ENCODE measurements at places on chromosomes 13 and 19. TPM values are rescaled to one million over a fixed set of nuclear protein-coding genes. Genes with fewer than 3 reads are reported as not detected.

DNA sequence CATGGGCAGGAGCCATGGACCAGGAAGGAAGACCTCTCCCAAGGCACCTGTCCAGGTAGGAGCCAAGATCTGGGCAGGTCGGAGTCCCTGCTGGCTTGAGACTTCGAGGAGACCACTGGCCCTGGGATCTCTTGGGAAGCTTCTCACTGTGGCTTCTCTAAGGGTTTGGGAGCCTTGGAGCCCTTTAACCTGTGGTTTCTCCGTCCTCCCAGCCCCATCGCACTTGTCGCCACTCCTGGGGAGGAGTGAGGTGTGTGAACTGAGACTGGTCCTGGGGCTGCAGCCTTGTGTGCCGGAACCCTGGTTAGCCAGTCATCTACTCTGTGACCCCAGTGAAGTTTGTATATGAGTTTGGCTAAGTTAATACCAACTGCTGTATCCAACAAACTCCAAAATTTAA lies 8.2 kb downstream of the ZNF805 start:
- H3K36me3 ChIP-seq: peaks cover 78% of the 10 kb centered on the region
- no peaks in the 10 kb centered on the region for H3K4me1 ChIP-seq
- H3K27me3 ChIP-seq: no peaks in the 10 kb centered on the region
- DNase-seq: no peak
- no peak overlapping the region for H3K27ac ChIP-seq

- H3K27me3 ChIP-seq: no peaks in the 10 kb centered on the region
- peak overlapping the region; percentile 82 for H3K27ac ChIP-seq
- no peak for DNase-seq
- peaks cover 4% of the 10 kb centered on the region for H3K36me3 ChIP-seq
- peaks cover 26% of the 10 kb centered on the region for H3K4me1 ChIP-seq
Measured at GRCh38 chr19:5927441-5927821, 13.4 kb downstream of the CAPS start.

- H3K27ac ChIP-seq: no peak overlapping the region
- no peaks in the 10 kb centered on the region for H3K4me1 ChIP-seq
- H3K4me3 ChIP-seq: no peak overlapping the region
Measured at GRCh38 chr13:51683597-51683996, 99.3 kb downstream of the WDFY2 start.

GRCh38 chr19:8506402-8506957 lies 4.0 kb upstream of the PRAM1 start:
- H3K4me1 ChIP-seq: peaks cover 13% of the 10 kb centered on the region
- no peaks in the 10 kb centered on the region for H3K27me3 ChIP-seq
- no peaks in the 10 kb centered on the region for H3K36me3 ChIP-seq
- peak overlapping the region; percentile 48 for H3K4me3 ChIP-seq
- no peak overlapping the region for H3K27ac ChIP-seq

DNA sequence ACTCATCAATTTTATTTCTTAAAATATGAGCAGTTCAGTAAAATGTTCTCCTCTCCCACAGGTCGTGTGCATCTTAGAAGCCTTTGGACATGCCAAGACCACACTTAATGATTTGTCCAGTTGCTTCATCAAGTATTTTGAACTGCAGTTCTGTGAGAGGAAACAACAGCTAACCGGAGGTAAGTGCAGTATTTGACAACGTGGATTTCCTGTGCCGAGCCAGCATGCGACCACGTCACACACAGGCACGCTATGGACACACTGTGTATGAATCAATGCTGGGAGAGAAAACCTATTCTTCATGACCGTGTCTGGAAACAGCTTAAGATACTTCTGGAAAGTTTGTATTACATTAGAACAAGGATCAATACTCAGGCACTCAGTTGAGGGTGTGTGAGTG lies 268.5 kb downstream of the MYO16 start:
- DNase-seq: no peak
- no peak overlapping the region for H3K4me3 ChIP-seq
- H3K36me3 ChIP-seq: no peaks in the 10 kb centered on the region
- H3K4me1 ChIP-seq: no peaks in the 10 kb centered on the region
- H3K27me3 ChIP-seq: no peaks in the 10 kb centered on the region

- H3K36me3 ChIP-seq: no peaks in the 10 kb centered on the region
- H3K27ac ChIP-seq: no peak overlapping the region
- no peak overlapping the region for H3K4me3 ChIP-seq
- no peaks in the 10 kb centered on the region for H3K27me3 ChIP-seq
Measured at GRCh38 chr13:34678154-34678553, 263.9 kb upstream of the NBEA start.

- H3K27me3 ChIP-seq: no peaks in the 10 kb centered on the region
- no peak for DNase-seq
- H3K4me3 ChIP-seq: no peak overlapping the region
- H3K36me3 ChIP-seq: no peaks in the 10 kb centered on the region
Measured at GRCh38 chr13:81017513-81018152, 676.7 kb upstream of the SPRY2 start.

DNA sequence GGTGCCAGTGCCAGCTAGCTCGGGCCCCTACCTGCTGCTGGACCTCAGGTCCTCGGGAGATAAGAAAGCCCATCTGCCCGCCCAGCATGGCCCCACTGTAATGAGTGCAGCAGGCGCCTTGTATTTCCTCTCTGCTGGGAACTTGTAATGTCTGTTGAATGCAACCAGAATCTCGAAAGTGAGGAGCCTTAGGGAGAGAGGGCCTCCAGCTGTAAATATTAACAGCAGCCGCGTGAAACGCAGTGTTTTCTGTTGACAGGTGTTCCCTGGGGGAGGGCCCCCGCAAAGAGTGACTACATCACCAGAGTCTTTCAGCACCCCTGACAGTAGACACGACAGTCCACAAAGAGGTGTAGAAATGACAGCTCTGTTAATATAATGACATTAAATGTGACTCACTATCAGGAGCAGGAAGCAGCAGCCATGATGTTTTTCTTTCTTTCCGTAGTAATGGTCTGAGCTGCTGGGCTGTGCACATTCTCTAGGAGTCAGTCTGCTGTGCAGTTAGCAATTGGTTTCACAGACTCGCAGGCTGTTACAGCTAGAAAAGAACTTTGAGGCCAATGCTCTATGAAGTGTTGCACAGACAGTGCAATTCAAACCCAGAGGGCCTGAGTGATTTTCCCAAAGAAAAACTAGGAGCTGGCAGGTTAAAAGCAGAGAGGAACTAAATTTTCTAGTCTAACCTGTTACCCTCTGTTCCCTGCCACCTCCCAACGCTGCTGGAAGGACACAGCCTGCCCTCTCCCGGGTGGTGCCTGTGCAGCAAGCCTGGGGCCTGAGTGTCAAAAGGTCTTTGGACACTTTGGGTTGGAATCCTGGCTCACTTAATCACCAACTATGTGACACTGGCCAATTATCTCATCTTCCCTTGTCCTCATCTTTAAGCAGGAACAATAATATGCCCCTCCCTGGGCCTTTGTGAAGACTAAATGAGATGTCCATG lies 58.6 kb upstream of the WASF3 start:
- no peaks in the 10 kb centered on the region for H3K36me3 ChIP-seq
- no peak for DNase-seq
- H3K4me1 ChIP-seq: no peaks in the 10 kb centered on the region

GRCh38 chr19:50607874-50608785 lies 31.6 kb downstream of the SYT3 start:
- no peak overlapping the region for H3K27ac ChIP-seq
- no peak overlapping the region for H3K4me3 ChIP-seq
- peaks cover 15% of the 10 kb centered on the region for H3K27me3 ChIP-seq

- no peaks in the 10 kb centered on the region for H3K36me3 ChIP-seq
- H3K27me3 ChIP-seq: no peaks in the 10 kb centered on the region
- no peak for DNase-seq
Measured at GRCh38 chr13:41565846-41566245, 108.5 kb downstream of the RGCC start.

DNA sequence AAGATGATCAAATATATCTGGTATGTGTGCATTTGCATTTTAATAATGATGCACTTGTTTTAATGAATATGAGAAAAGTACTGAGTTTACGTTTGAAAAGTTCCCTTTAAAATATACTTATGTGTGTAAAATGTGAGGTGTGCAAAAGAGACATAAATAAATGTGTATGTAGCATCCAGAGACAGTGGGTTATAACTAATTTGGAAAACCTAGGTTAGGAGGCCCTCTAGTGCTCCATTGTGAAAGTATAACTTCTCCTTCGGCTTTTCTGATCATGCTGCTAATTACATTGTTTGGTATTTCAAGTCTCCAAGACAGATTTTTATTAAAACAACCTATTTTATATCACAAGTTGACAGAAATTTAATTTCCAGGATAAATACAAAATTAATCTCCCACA lies 30.1 kb downstream of the SCEL start:
- no peak overlapping the region for H3K27ac ChIP-seq
- no peak for DNase-seq
- no peak overlapping the region for H3K4me3 ChIP-seq
- H3K27me3 ChIP-seq: no peaks in the 10 kb centered on the region

- H3K4me1 ChIP-seq: peaks cover 42% of the 10 kb centered on the region
- no peak overlapping the region for H3K4me3 ChIP-seq
- H3K27me3 ChIP-seq: no peaks in the 10 kb centered on the region
Measured at GRCh38 chr13:113205428-113205931, 3.0 kb downstream of the PCID2 start.

- no peaks in the 10 kb centered on the region for H3K4me1 ChIP-seq
- DNase-seq: no peak
- H3K27me3 ChIP-seq: peaks cover 2% of the 10 kb centered on the region
- H3K36me3 ChIP-seq: no peaks in the 10 kb centered on the region
- no peak overlapping the region for H3K4me3 ChIP-seq
Measured at GRCh38 chr13:97753942-97754670, 199.4 kb upstream of the IPO5 start.

DNA sequence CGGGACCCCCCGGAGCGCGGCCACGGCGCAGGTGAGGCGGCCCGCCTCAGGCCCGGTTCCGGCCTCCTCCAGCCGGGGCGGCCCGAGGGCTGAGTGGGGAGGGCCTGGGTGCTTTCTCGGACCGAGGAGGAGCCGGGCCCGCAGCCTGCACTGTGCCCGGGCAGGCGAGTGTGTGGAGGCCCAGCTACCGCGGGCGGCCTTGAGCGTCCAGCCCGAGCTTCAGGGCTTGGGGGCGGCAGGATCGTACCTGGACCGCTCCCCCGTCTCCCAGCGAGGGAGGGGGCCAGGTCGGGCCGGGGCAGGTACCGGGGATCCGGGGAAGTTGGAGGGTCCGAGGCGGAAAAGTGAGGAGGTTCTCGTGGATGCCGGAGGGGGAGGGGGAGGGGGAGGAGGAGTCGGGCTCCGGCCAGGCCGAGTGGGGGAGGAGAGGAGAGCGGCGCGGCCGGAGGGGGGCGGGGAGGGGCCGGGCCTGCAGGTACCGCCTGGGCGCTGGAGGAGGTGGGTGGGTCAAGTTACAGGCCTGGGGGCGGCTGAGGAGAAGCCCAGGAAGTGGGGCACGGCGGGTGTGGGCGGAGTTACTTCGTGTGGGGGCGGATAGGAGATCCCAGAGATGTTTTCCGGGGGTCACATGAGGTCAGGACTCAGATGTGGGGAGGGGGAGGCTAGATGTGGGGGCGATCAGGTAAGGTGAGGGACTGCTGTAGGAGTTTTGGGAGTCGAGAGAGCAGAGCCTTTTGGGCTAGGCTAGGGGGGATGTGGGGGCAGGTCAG lies 545 bp downstream of the NACC1 start:
- peak overlapping the region; percentile 84 for H3K4me3 ChIP-seq
- peaks cover 38% of the 10 kb centered on the region for H3K4me1 ChIP-seq
- peak overlapping the region; percentile 84 for H3K27ac ChIP-seq
- H3K36me3 ChIP-seq: no peaks in the 10 kb centered on the region
- no peak for DNase-seq

- no peak overlapping the region for H3K27ac ChIP-seq
- no peaks in the 10 kb centered on the region for H3K27me3 ChIP-seq
- no peaks in the 10 kb centered on the region for H3K36me3 ChIP-seq
- H3K4me1 ChIP-seq: peaks cover 6% of the 10 kb centered on the region
- H3K4me3 ChIP-seq: no peak overlapping the region
Measured at GRCh38 chr13:100589178-100589725, 663 bp upstream of the GGACT start.

DNA sequence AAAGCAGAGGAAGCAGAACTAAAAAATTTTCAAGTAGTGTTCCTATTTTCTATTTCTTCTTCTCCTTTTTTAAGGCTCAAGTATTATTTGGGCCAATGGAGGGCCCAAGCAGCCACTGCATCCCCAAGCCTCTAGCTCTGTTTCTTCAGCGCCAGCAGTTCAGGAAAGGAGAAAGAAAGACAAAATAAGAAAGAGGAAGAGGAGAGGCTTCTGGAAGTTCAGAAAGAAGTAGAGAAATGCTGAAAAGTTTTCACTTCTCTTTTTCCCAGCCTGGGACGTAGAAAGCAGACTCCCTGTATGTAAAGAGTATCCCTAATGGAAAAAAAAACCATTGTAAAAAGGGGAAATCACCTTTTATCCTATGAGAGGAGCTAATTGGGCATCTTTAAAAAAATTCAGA lies 165.5 kb upstream of the KLF12 start:
- DNase-seq: peak; percentile 10
- no peak overlapping the region for H3K27ac ChIP-seq
- H3K4me1 ChIP-seq: peaks cover 7% of the 10 kb centered on the region
- no peaks in the 10 kb centered on the region for H3K27me3 ChIP-seq
- H3K4me3 ChIP-seq: no peak overlapping the region

DNA sequence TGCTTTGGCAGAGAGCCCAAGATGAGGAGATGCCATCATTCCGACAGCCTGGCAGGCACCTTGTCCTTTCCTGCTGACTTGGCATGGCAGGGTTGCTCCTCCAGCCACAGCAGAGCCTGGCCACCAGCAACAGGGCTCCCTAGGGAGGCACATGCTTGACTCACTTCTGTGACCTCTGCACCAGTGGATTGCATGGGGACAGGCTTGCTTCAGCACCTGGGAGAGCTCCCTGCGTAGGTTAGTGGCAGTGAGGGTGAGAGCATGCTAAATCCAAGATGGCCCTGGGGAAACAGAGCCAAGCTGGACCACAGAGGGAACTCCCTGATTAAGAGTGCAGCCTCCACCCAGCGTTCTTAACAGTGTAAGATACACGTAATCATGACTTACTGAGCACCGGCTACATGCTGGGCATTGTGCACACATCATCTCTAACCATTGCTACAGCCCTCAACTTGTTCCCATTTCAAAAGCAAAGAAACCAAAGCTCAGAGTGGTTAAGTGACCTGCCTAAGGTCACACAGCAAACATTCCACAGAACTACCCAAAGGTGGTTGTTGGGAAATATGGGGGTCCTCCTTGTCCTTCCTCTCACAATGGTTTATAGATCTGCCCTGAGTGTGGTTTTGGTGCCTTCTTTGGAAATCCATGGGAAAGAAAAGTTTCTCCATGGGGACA lies 116.6 kb upstream of the UQCRFS1 start:
- H3K27ac ChIP-seq: no peak overlapping the region
- H3K27me3 ChIP-seq: no peaks in the 10 kb centered on the region
- DNase-seq: no peak
- H3K36me3 ChIP-seq: no peaks in the 10 kb centered on the region

The SLC7A10 gene
- total RNA-seq: not detected

The TMEM259 gene
- total RNA-seq: 265 TPM

The IRGC gene
- not detected for total RNA-seq

The APOE gene
- total RNA-seq: 169 TPM

The IGFL1 gene
- not detected for total RNA-seq

The CARM1 gene
- 43.4 TPM for total RNA-seq

The EMC10 gene
- 96.7 TPM for total RNA-seq

The SULT2B1 gene
- total RNA-seq: not detected

The SCAF1 gene
- total RNA-seq: 34.4 TPM

Measured in transverse colon (tissue), 4 donors.